ENCODE measurements at places on chromosomes 1 and 21. TPM values are rescaled to one million over a fixed set of nuclear protein-coding genes. Genes with fewer than 3 reads are reported as not detected.
A peak's percentile ranks its signal among the peaks of the same experiment; 100 is the strongest.

DNA sequence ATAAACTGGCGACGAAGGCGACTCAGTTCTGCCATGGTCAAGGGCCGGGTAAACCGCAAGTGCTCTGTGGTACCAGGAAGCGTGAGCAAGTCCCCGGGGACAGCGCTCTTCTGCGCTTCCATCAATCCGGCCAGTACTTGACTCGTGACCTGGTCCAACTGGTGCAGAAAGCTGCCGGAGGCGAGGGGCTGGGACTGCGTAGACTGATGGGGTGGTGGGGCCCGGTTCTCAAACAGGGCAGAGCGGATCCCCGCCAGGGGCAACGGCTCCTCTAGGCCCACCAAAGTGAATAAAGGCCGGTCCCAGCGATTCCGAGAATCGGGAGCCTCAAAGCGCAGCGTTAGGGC is 852 bp downstream of the KTI12 start:
- no peak for DNase-seq

- DNase-seq = no peak
Observed at GRCh38 chr1:25347556-25347955, 9.4 kb downstream of the TMEM50A start.

DNA sequence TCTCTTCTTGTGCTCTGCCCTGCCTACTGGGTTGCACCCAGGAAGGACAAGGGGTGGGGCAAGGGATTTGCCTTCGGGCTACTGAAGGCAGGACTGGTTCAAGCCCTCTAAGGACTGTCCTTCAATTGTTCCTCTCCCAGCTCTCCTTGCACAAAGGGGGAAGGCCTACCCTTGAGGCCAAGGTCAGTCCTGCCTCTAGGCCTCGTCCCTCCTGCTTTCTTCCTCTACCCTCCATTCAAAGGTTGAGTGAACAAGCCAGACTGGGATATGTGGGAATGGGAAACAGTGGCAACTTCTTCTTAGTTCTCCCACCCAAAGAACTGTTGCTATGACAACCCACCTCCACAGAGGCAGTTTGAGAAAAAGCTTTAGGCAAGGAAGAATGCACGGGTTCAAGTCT is 2.7 kb downstream of the LURAP1 start:
- no peak for DNase-seq

- DNase-seq = no peak
Observed at GRCh38 chr1:203582568-203582967, 44.1 kb upstream of the ATP2B4 start.

- DNase-seq = no peak
Observed at GRCh38 chr21:29315131-29315749, 16.5 kb downstream of the BACH1 start.

The ASB17 gene
- not detected for total RNA-seq

The PTCH2 gene
- total RNA-seq = 0.35 TPM

- DNase-seq = peak; percentile 66
Observed at GRCh38 chr1:5907966-5908365, 84.3 kb downstream of the NPHP4 start.

The SLAMF6 gene
- 0.13 TPM for total RNA-seq

The EXO1 gene
- total RNA-seq = 0.40 TPM

The C1orf87 gene
- not detected for total RNA-seq

The RYR2 gene
- total RNA-seq = 572 TPM

DNA sequence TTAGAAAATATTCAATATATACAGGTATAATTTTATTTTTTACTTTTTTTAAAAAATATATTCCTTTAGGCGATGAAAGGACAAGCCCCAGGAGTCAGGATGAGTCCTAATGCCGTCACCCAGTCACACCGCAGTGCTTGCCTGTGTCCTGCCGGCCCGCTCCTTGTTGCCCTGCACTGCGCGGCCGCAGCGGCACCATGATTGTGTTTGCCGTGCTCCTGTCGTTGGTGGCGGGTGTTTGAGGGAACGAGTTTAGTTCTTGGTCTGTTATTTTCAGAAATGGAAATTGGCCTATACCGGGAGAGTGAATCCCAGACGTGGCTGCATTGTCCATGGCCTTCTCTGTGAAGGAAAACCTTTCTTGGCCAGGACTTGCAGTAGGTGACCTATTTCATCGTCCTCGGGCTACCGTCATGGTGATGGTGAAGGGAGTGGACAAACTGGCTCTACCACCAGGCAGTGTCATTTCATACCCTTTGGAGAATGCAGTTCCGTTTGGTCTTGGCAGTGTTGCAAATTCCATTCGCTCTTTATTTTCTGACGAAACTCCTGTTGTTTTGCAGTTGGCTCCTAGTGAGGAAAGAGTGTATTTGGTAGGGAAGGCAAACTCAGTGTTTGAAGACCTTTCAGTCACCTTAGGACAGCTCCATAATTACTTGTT is 45.9 kb upstream of the CRB1 start:
- no peak for DNase-seq

The SPATC1L gene
- 7.3 TPM for total RNA-seq

GRCh38 chr1:25996966-25997827 is 666 bp downstream of the PAFAH2 start:
- DNase-seq = no peak

The CLIC6 gene
- total RNA-seq = 8.9 TPM

DNA sequence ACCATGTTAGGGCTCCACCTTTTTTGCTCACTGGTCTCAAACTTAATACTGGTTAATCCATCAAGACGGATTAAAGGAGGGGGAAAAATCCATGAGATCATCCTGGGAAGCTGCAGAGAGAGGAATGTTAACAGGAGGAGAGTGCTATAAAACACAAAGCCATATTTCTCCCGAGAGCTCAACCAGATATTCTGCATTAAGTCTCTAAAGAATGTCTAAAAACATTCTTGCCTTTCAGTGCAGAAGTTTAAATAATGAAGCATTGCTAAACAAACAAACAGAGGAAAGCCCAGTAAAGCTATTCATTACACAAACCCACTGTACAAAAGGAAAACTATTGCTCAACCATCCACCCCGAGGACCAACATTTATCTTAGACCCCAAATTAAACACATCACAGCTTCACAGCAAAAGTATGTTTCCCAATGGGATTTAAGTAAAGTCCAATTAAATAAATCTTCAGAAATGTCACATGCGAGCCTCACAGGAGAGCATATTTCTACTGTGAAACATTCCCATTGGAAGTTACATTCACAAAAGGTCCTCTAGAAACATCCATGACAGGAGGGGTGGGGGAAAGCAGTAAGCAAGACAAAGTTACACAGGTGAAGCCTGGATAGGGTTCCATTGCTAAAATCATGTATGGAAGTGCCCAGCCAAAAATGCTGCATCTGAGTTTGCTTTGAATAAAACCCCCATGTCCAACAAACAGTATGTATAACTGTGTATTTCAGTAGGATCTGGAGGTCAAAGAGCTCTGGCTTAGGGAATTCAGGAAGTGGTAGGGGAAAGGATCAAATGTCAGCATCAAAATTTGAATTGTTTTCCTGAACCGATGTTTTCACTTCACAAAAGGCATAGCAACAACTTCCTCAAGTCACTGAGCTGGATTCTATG is 23.3 kb downstream of the DUSP10 start:
- no peak for DNase-seq

- DNase-seq = no peak
Observed at GRCh38 chr1:181726320-181727012, 243.1 kb downstream of the CACNA1E start.

- DNase-seq = no peak
Observed at GRCh38 chr21:15592271-15592860, 137.4 kb upstream of the USP25 start.

The MPL gene
- total RNA-seq = 1.6 TPM

DNA sequence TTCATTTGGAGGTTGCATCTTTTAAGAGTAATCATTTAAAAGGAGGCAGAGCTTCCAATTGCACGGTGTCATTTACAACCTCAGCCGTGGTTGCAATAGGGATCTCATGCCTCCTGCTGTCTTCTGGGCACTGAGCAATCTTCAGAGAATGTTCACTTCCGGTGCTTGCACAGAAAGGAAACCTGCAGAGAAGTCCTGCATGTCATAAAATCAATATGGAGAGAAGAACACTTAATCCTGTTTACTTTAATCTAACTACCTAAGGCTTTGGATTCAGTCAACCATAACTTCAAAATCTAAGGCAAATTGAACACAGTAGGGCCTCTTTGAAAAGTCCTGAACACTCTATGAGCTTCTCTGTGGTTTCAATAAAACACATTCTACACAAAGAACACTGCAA is 11.3 kb upstream of the MAP10 start:
- no peak for DNase-seq

DNA sequence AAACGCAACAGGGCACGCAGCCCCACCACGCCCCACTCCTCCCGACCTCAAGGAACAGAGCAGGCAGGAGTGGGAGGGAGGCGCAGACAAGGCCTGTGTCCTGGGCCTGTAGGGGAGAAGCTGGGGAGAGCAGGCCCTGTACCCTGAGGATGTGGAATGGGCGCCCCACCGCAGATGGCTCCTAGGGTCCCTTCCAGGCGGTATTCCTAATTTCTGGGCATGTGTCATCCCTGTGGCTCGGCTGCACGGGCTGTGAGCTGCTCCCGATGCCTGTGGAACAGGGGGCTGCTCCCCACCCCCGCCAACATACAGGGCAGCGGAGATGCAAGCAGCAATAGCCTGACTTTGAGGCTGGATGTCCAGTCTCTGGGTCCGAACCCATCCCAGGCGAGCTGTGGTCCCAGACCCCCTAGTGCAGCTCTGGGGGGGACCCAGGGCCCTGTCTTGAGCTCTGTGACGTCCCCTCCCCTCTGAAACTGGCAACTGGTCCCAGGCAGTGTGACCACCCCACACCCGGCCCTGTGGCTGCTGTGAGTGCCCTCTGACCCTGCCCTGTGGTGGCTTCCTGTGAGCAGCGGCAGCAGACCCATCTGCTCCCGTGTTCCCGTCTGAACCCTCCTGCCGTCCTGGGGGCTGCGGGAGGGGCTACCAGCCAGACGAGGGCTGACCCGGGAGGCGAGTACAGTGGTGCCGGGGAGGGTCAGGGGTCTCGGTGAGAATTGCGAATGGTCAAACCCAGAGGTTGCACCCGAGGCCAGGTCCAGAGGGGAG is 13.9 kb upstream of the COL6A2 start:
- no peak for DNase-seq

DNA sequence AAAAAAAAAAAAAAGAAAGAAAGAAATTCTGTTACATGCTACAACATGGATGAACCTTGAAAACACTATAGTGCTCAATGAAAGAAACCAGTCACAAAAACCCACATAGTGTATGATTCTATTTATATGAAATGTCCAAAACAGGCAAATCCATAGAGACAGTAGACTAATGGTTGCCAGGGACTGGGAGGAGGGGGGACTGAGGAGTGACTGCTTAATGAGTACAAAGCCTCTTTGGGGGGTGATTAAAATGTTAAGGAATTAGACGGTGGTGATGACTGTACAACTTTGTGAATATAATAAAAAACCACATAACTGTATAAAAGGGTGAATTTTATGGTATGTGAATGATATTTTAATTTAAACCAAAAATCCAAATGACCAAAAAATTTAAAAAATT is 116.0 kb upstream of the GUCA2B start:
- DNase-seq = no peak

Data from cardiac septum (tissue), 1 donor.